ENCODE measurements at places on chromosomes 12 and 14.

GRCh38 chr12:40439771-40440492, 215.1 kb downstream of the LRRK2 start:
- no peak for DNase-seq

DNA sequence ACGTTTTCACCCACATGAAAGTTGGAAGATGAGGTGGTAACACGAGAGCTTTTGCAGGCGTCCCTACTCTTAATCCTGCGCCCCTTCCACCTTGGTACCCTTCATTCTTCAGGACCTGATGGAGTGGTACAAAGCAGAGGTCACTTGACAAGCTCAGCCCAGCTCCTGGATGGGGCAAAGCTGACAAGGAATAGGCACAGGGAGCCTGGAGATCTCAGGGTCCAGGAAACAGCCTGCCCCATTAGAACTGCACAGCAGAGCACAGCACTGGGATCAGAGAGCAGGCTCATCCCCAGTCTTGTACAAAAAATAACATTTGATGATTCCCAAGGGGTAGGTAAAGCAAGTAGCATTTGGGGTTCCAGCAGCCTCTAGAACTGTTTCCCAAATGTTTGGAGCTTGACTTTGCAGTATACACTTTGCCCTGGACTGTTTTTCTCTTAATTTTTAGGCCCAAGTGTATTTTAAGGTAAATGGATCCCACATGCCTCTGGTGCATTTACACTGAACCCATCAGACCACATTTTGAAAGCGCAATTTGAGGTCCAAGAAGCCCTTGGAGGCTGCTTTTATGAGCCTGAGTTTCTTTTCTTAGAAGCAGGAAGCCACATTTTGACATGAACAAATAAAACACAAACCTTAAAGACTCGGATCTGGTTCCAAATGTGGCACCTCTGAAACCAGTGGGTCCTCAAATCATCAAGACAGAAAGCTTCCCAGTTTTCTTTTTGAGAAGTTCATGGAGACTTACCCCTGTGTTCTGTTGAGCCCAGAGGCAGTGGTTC, 633 bp downstream of the TC2N start:
- DNase-seq, result no peak

DNA sequence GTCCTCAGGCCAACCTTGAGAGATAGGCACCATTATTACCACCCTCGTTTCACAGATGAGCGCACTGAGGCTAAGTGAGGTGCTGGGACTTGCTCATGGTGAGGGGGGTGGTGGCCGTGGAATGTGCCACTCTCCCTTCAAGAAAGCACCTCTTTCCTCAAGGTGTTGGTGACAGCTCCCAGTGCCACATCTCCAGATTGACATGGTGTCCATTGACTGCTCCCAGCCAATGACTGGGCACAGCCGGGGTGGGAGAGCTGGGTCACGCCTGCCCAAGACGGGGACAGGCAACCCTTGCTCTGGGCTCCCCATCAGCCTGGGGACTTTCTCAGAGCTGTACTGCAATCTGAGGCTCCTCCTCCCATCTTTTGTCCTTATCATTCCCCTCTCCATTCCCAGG, 21.0 kb upstream of the MYL2 start:
- DNase-seq, result no peak

DNA sequence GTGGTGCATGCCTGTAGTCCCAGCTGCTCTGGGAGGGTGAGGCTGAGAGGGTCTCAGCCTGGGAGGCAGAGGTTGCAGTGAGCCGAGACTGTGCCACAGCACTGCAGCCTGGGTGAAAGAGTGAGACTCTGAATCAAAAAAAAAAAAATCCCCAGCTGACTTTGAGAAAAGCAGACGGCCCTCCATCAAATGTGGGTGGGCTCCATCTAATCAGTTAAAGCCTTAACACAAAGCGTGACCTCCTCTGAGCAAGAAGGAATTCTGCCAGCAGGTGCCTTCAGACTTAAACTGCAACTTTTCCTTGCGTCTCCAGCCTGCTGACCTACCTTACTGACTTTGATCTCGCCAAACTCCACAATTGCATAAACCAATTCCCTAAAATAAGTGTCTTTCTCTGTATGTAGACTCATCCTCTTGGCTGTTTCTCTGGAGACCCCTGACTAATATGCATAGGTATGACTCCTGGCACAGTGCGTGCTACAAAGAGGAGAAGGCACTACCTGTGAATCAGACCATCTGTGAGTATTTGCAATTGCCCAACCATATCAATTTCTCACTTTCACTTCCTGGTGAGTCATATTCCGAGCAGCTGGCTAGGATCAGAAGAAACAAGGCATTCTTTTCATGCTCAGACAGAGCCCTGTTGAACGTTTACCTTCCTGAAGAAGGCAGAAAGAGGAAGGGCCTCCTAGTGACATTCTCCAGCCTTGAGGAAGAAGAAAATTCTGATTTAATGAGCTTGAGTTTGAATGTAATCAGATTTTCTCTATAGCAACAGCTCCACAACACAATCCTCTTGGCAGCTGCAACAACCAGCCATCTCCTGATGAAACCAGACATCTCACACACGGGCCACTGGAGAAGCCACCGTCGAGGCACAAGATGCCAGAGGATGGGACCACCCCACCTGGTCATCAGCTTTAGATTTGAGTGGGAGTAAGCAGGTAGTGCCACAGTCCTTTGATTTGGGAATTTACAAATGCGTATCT, 54.3 kb downstream of the CLMN start:
- DNase-seq, result peak; percentile 16

DNA sequence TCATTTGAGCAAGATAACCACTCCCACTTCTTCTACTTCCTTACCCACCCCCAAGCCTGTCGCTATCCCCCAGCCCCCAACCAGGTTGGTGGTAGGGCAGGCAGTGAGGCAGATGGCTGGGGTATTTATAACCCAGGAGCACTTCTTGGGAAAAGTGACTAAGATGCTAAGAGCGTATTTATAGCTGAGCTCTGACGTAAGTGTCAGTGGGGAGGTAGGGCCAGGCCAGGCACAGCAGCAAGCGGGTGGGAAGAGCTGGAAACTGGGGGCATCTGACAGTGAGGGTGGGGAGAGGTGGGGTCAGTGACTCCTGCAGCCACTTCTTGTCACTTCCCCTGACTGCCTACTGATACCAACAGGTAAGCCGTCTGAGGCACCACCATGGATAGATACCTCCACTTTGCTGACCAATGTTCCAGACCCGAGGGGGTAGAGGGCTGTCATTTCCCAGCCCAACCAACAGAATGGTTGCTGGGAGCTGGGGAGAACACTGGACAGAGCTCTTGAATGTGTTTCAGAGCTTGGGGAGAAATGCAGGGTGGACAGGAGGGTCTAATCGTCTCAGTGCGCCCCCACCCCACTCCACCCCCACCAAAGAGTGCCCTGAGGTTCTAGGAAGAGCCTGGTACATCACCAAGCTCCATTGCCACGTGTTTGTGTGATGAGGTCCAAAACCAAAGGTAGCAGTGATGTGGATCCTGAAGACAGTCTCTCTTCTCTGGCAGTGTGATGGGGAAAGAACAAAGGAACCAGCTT, 2.7 kb upstream of the INHBE start:
- no peak for DNase-seq

Data from thoracic aorta (tissue), 2 donors.